ENCODE measurements at places on chromosomes 3 and 15.

- DNase-seq: no peak
Observed at GRCh38 chr3:47476644-47477199, 981 bp upstream of the SCAP start.

- DNase-seq: no peak
Observed at GRCh38 chr3:98893740-98894139, 7.8 kb downstream of the DCBLD2 start.

DNA sequence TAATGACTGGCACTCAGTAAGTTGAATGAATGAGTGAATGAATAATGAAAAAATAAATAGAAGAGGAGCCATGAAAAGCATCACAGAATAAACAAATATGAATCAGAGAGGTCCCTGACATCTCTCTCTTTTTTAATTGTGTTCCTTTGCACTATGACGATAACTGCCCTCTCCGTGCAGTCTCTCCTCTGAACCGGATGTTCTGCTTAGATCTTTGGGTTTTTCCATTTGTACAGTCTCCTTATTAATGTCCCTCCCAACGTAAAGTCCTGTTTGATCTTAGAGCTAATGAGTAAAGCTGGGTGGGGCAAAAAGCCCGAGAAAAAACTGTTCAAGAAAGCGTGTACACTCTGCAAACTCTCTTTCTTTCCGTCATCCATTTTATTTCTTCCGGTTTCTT lies 28.3 kb upstream of the BHLHE40 start:
- DNase-seq: no peak

GRCh38 chr3:11602239-11602840 lies 41.4 kb downstream of the VGLL4 start:
- DNase-seq: peak; percentile 69
